Activated naive CD8-positive, alpha-beta T cell treated with anti-CD3 and anti-CD28 coated beads, Interleukin-2, amount 50 U/mL, for 24 hours (primary cell): ENCODE measurements at places on chromosomes 6 and 20.

DNA sequence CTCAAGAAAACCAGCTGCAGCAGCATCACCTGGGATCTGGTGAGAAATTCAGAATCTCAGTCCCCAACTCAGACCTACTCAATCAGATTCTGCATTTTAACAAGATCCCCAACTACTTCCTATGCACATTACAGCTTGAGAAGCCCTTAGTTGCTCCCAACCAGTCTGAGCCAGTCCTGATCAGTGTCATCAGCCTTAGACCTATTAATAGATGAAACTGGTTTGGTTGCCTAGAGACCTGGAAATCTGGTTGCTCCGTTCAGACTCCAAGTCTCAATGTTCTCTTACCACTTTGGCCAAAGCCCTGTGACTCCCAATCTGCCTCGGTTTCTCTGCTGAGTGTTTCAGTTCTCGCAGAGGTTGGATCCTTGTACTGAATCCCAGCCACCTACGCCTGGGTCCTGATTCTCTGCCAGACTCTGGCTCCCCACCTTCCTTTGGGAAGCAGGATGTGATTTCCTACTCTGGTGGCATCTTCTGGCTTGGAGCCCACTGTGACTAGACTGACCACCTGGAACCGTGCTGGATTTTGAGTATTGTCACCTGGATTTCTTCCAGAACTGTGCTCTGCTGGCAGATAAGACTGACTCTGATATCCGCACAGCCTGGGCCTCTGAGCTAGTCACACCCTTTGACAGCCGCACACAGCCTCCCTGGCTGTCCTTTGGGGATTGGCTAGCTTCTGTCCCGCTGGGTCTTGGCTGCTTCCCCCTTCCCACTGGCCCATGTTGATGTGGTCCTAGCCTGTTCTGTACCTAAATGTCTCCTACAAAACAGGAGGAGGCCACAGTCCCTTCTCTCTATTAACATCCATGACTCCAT, 20.3 kb upstream of the ATXN1 start:
- DNase-seq: no peak
- H3K27ac ChIP-seq: no peak overlapping the region
- no peaks in the 10 kb centered on the region for H3K4me1 ChIP-seq
- peaks cover 4% of the 10 kb centered on the region for H3K27me3 ChIP-seq

DNA sequence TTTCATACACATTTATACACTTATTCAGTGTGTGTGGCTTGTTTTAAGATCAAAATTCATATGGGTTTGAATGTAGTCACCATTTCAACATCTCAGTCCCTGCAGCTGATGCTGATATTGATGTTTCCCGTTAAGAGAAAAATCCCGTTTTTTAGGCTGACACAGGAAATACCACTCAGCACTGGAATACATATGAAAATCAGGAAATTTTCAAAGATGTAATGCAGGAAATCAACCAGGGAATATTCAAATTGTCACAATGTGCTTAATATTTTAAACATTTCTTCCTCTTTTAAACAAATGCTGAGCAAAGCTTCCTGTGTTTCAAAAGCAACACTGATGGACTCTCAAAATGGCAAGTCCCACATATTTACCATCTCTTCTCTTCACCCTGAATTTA, 94.5 kb upstream of the MARCKS start:
- no peak for DNase-seq
- H3K4me1 ChIP-seq: peaks cover 3% of the 10 kb centered on the region
- H3K27me3 ChIP-seq: peaks cover 3% of the 10 kb centered on the region
- H3K27ac ChIP-seq: no peak overlapping the region
- no peaks in the 10 kb centered on the region for H3K36me3 ChIP-seq

DNA sequence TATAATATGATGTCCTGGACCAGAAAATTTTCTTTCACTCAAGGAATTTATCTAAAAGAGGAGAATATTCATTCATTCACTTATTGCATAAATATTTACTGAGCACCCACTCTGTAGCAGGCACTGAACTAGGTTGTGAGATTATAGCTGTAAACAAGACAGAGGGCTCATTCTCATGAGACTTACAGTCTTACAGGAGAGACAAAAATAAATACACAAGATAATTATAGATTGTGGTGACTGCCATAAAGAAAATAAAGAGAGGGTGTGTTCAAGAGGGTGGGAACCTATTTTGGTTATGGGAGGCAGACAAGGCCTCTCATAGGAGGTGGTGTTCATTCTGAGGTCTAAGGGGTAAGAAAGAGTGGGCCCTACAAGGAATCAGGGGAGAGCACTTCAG, 109.9 kb upstream of the SUPT3H start:
- peaks cover 60% of the 10 kb centered on the region for H3K4me1 ChIP-seq
- H3K4me3 ChIP-seq: no peak overlapping the region
- H3K36me3 ChIP-seq: peaks cover 34% of the 10 kb centered on the region
- no peak for DNase-seq
- H3K27me3 ChIP-seq: no peaks in the 10 kb centered on the region

GRCh38 chr6:57173886-57174510, 1.9 kb downstream of the BAG2 start:
- peak overlapping the region; percentile 47 for H3K27ac ChIP-seq
- no peak for DNase-seq
- H3K27me3 ChIP-seq: no peaks in the 10 kb centered on the region
- H3K4me1 ChIP-seq: peaks cover 33% of the 10 kb centered on the region

DNA sequence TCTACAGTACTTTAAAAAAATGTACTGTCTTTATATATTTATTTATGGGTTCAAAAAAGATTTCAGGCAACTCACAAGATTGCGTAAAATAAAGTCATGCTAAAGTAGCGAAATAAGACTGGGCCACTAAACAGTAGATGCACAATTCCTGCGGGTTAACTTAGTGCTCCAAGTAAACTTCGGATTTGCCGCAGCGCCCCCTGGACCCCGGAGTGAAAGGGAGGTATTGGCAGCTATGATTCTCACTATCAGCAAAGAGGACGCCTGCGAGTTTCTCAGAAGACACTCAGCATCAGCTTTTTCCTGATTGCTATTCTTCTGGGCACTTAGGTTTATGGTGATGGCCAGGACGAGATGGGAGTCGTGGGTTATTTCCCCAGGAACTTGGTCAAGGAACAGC, 1.4 kb downstream of the OTOR start:
- DNase-seq: no peak
- no peaks in the 10 kb centered on the region for H3K36me3 ChIP-seq
- H3K4me3 ChIP-seq: no peak overlapping the region
- H3K4me1 ChIP-seq: peaks cover 2% of the 10 kb centered on the region
- H3K27me3 ChIP-seq: peaks cover 2% of the 10 kb centered on the region

DNA sequence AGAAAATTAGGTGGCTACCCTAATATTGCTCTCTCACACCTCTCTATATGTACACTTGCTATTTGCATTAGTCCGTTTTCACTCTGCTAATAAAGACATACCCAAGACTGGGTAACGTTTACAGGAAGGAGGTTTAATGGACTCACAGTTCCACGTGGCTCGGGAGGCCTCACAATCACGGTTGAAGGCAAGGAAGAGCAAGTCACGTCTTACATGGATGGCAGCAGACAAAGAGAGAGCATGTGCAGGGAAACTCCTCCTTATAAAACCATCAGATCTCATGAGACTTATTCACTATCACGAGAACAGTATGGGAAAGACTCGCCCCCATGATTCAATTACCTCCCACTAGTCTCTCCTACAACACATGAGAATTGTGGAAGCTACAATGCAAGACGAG, 53.4 kb downstream of the EPM2A start:
- H3K27ac ChIP-seq: no peak overlapping the region
- no peaks in the 10 kb centered on the region for H3K4me1 ChIP-seq
- H3K27me3 ChIP-seq: no peaks in the 10 kb centered on the region
- no peak overlapping the region for H3K4me3 ChIP-seq
- no peak for DNase-seq
- H3K36me3 ChIP-seq: peaks cover 47% of the 10 kb centered on the region

- peaks cover 78% of the 10 kb centered on the region for H3K4me1 ChIP-seq
- no peak overlapping the region for H3K27ac ChIP-seq
- H3K4me3 ChIP-seq: no peak overlapping the region
- H3K27me3 ChIP-seq: no peaks in the 10 kb centered on the region
- peaks cover 2% of the 10 kb centered on the region for H3K36me3 ChIP-seq
These were observed 2.8 kb upstream of the MAPK13 start for GRCh38 chr6:36127462-36128016.

DNA sequence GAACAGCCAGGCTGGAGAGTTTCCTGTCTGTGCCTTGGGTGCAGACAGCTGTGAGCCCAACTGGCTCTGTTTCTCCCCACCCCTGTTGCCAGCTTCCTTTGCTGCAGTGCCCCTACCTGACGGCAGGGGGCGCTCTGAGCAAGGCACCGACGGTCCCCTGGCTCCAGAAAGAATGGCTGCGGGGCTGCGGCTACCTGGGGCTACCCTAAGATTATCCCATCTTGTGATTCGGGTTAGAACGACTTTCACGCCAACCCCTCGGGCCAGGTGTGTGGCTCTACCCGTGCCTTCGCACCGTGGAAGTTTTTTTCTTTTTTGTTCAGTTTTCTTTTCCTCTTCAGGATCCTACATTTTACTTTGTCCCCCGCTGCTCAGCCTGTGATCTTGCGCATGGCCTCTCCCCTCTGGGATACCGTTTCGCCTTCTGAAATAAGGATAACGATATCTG, 33.4 kb upstream of the AAR2 start:
- peaks cover 10% of the 10 kb centered on the region for H3K27me3 ChIP-seq
- no peaks in the 10 kb centered on the region for H3K36me3 ChIP-seq
- H3K27ac ChIP-seq: no peak overlapping the region
- DNase-seq: peak; percentile 84
- H3K4me1 ChIP-seq: peaks cover 4% of the 10 kb centered on the region

DNA sequence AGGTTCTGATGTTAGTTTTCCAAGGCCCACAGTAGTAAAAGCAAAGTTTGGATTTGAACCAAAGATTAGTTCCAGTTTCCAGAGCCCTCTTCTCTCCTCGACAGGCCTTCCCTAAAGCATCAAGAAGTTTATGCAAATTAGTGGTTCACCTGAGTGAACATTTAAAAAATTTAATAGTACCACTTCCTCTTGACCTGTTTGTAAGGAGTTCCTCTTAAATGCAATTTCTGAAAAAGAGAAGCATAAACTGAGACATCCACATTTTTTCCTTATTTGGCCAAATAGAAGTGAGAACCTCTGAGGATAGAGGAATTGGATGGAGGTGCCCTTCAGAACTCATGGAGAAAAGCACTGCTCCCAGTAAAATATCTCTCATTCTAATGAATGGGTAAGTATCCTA, 1.2 kb upstream of the DSE start:
- H3K27ac ChIP-seq: no peak overlapping the region
- DNase-seq: no peak
- H3K36me3 ChIP-seq: no peaks in the 10 kb centered on the region
- peak overlapping the region; percentile 74 for H3K4me3 ChIP-seq

DNA sequence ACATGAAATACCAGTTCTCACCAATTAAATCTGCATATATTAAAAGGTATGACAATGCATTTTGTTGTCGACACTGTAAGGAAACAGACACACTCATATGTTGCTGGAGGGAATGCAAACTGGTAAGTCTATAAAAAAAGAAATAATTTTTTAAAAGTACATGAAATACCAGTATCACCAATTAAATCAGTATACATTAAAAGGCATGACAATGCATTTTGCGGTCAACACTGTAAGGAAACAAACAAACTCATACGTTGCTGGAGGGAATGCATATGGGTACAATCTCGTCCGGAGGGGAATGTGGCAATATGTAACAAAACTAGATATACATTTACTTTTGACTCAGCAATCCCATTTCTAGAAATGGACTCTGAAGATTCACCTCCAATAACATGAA, 6.5 kb downstream of the ZNF322 start:
- peaks cover 8% of the 10 kb centered on the region for H3K4me1 ChIP-seq
- no peak for DNase-seq
- peaks cover 72% of the 10 kb centered on the region for H3K36me3 ChIP-seq
- no peak overlapping the region for H3K27ac ChIP-seq
- no peaks in the 10 kb centered on the region for H3K27me3 ChIP-seq

DNA sequence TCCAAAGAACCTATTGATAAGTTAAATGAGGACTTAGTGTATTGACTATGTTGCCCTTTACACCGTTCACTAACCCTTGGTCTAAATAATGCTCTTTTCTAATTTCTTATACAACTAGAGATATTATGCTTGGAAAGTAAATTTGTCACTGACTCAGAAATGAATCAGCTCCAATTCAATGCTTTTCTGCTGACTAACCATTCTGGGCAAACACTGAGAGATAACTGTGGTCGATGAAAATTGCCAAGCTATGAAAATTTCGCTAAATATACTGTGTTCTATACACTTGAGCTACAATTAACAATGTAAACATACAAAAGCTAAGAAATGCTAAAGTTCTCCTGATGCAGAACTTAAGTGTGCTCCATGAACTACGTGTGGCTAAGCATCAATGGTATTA, 23.1 kb upstream of the FBXO9 start:
- peaks cover 10% of the 10 kb centered on the region for H3K4me1 ChIP-seq
- no peaks in the 10 kb centered on the region for H3K27me3 ChIP-seq
- H3K36me3 ChIP-seq: peaks cover 21% of the 10 kb centered on the region
- no peak for DNase-seq

DNA sequence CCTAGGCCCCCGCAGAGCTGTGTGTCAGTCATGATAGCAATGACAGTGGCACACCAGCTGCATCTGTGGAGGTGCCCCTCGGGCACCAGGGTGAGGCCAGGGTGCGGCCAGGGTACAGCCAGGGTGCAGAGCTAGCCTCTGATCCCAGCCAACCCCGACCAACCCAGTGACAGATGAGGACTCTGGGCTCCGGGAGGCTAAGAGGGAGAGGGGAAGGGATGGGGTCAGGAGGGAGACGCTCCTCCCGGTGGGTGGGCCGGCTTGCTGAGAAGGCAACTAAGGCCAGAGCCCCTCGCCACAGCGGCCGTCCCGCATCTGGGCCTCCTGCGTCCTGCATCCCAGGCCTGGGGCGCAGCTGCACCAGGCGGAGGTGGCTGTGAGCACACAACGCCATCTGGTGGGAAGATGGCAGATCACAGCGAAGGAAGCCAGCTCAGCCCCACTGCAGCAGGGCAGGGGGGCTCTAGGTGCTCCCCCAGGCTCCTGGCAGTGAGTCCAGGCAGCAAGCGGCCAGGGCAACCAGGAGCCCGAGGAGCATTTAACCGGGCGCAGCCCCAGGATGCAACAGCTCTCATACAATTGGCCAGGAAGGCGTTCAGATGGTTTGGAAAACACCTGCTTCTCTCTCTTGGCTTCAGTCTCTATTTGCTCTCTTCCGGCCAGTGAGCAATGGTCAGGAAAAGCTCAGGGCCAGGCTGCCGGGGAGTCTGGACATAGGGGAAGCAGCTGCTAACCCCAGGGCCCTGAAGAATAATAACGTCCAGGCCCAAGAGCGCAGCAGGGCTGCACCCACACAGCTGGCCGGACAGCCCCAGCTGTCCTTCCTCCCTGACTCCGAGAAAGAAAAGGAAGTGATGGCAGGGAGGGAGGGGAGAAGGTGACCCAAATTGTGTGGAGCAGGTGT, 169.4 kb downstream of the TAF4 start:
- H3K4me3 ChIP-seq: no peak overlapping the region
- no peak overlapping the region for H3K27ac ChIP-seq
- no peaks in the 10 kb centered on the region for H3K4me1 ChIP-seq
- DNase-seq: peak; percentile 16

- H3K27me3 ChIP-seq: no peaks in the 10 kb centered on the region
- H3K4me1 ChIP-seq: peaks cover 54% of the 10 kb centered on the region
- DNase-seq: peak; percentile 59
These were observed 23.3 kb downstream of the NQO2 start for GRCh38 chr6:3022765-3023662.
